ENCODE measurements at places on chromosomes 4 and X.

GRCh38 chrX:53094582-53094905 is 602 bp downstream of the KANTR start:
- DNase-seq = no peak

- no peak for DNase-seq
Measured at GRCh38 chr4:124278477-124278876, 434.1 kb downstream of the ANKRD50 start.

DNA sequence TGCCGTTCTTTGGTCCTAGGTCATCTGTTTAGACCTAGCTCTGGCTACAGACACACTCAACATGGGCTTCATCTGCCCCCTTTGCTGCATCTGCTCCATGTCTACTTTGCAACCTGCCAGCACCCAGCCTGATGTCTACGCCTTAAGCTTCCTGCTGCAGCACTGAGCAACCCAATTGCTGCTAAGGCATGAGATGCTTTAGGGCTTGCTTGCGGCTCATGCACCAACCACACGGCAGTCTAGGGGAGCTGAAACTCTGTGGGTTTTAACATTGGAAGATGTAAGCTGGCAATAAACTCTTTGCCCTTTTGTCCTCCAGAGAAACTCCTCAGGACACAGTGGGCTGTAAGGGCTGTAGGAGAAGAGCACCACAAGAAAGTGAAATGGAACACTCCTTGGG is 11.7 kb upstream of the CLNK start:
- no peak for DNase-seq

GRCh38 chr4:40327340-40327739 is 7.8 kb upstream of the CHRNA9 start:
- no peak for DNase-seq

DNA sequence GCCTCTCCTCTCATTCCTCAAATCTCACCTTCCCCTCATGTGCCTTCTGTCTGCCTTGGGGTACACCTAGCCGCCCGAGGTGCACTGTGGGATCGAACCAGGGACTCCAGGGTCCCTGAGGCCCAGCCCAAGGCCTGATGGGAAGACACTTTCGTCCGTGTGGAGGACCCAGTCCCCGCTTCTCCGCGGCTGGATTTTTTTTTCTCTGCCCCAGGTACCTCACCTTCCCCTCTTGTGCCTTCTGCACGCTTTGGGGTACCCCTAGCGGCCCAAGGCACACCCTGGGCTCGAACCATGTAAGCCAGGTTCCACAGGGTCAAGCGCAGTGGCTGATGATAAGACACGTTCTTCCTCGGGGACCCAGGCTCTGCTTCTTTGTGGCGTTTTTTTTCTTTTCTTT is 530.7 kb downstream of the CWH43 start:
- no peak for DNase-seq

GRCh38 chr4:158845311-158846041 is 76.7 kb downstream of the FNIP2 start:
- no peak for DNase-seq
